Stimulated activated CD8-positive, alpha-beta memory T cell treated with anti-CD3 and anti-CD28 coated beads, Interleukin-7, amount 100 ng/mL, for 48 hours (primary cell): ENCODE measurements at places on chromosomes 7 and 10.

- DNase-seq, result no peak
Observed at GRCh38 chr7:57638666-57639065, 188.7 kb downstream of the ZNF716 start.

DNA sequence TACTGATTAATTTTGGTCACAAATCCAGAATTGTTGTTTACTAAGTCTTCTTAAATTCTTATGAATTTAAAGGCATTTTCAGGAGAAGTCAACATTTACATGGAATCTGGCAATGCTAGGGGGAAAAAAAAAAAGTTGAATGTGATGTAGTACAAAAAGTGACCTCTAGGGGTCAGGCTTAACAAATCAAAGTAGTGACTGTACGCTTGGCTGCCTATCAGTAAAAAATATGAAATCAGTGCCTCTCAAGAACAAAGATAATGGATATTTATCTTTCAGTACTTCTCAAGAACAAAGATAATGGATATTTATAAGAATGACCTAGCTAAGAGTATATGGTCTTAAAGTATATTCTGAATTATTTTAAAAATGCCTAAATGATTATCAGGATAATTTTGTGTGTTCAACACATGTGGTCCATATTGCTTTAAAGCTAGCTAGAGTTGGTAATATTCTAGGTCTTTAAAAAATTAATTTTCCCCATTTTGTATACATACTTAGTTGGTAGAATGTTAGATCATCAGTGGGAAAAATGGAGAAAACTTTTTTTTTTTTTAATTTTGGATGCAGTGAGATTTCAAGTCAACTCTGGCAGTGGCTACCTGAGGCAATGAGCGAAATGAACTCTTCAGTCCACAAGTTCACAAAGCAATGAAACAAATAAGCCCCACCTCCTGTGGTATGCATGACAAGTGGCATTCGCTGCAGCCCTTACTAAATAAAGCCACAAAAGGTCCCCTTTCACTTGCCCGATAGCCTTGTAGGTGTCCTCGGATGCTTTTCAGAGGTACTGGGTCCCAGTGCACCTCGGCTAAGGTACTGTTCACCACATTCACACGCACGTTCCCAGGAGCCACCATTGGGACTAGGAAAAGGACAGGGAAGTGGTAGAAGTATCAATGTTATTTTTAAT lies 51.2 kb upstream of the LAMB4 start:
- no peak for DNase-seq

DNA sequence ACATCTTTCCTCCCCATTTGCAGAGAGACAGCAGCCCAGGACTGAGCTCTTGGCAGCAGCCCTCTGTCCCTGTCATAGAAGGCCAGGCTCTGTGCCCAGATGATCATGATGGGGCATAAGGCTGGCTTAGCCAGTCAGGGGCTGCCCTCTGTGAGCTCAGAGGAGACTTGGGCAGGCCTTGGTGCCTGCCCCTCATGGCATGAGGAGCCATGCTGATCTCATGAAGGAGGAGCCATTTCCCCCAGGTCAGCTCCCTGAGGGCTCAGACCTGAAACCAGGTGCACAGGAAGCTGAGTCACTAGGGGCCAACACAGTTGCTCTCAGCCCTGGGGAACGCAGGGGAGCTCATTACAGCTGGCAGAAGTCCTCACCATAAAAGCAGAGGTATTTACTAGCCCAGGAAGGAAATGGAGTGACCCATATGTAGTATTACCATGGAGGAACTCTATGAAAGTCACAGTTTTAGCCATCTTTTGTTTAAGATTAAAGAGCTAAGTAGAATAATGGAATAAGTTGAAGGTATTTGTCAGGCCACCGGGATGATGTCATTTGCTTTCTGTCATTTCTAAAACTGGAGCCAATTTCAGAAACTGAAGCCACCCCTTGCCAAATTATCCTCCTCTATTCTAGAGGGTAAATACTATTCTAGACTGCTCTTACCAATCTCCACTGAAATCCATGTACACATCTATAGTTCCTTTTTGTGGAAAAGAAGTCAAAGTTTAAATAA lies 362.4 kb upstream of the ZNF32 start:
- DNase-seq, result no peak

GRCh38 chr7:2647594-2648172 lies 15.9 kb downstream of the TTYH3 start:
- DNase-seq, result no peak

- DNase-seq, result no peak
Observed at GRCh38 chr7:128714701-128715495, 24.3 kb upstream of the CALU start.
